ENCODE measurements at places on chromosomes 6 and 20.

- DNase-seq = no peak
These were observed 83.7 kb downstream of the FYN start for GRCh38 chr6:111789598-111789997.

- DNase-seq = no peak
These were observed 77.7 kb upstream of the CLDN20 start for GRCh38 chr6:155186052-155186658.

DNA sequence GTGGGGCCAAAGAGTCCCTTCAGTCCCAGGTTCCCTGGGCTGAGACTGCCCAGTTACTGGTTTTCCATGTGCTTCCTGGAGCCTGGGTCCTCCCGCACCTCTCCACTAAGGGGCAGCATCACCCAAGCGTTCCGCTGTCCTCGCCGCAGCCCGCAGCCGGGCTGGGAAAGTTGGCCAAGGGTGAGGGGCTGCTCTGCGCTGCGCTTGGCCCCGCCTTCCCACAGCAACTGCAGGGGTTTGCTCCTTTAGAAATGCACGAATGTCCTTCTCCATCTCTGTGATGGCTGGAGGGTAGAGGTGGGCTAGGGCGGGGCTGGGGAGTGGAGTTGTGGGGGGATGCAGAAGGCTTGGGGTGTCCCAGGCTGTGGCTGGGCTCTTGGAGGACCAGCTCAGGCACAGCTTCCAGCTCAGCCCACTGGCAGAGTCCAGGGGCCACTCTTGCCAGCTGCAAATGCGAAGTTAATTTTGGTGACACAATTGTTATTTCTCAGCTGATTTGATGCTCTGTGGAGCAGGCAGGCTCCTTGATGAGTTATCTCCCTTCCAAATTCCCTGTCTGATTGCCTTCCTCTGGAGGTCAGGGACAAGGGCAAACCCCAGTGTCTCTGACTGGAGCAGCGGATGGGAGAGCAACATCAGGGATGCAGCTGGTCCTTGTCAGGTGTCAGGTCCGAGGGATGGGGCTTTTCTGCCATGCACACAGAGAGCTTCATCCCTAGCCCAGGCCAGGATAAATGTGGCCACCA, 63.2 kb downstream of the NOL4L start:
- DNase-seq = peak; percentile 41

GRCh38 chr6:133503336-133503729, 262.2 kb downstream of the EYA4 start:
- no peak for DNase-seq

DNA sequence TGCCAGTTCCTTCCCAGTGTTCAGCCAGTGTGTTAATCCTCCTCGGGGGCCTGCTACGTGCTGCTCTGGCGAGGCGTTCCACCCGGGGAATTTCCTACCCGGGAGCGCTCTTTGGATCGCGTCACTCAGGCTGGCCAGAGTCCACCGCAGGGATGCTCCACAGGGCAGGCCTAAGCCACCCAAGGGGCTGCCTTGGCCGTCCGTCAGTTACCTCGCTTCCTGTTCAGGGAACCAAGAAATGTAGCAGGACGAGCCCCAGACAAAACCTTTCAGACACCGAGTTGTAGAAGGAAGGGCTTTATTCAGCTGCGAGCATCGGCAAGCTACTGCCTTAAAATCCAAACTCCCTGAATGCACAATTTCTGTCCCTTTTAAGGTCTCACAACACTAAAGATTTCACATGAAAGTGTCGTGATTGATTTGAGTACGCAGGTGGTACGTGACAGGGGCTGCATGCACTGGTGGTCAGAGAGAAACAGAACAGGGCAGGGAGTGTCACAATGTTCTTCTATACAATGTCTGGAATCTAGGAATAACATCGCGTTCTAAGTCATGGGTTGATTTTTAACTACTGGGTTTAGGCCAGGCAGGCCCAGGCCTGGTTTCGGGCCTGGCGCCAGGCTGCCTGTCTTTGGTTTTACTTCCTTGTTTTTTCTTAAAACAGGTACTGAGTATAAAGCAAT, 15.7 kb upstream of the POU5F1 start:
- no peak for DNase-seq

GRCh38 chr6:43769526-43770371, at the start of gene VEGFA:
VEGFA (plus strand) TSS chr6:43770211.
- peak; percentile 59 for DNase-seq

DNA sequence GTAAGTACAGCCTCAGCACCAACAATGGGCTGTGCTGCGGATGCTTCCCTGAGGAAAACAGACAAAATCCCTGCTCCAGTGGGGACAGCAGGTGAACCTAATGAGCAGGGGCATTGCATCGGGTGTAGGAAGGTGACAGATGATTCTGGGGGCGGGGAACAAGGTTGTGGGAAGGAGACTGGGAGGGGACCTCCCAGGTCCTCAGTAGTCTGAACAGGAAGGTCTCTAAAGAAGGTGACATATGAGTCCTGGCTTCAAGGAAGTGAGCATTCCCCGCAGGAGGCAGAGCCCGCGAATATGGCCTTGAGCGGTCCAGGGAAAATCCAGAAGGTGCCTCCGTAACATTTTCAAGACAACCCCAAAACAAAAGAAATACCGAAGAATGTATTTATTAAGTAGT, 19.4 kb downstream of the ULBP1 start:
- DNase-seq = no peak

Measured in brain microvascular endothelial cell (primary cell).